ENCODE measurements at places on chromosomes 1 and 21.

- DNase-seq = no peak
These were observed 30.6 kb upstream of the JUN start for GRCh38 chr1:58814251-58815068.

DNA sequence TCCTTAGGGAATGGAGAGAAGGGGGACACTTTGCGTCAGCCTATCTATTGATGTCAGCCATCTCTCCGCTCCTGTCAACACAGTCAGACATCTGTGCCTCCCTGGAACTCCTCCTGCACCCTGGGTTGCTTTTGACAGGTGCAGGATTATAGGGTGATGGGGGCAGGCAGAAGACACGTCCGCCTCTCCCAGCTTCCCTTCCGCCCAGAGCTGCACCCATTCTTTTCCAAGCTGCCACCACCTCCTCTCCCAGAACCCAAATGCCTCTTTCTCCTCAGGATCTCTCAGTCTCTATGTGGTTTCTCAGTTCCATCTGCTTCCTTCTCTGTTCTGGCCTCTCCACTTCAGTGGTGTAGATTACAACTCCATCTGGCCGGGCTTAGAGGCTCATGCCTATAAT is 17.1 kb upstream of the KIF1B start:
- no peak for DNase-seq

GRCh38 chr1:24074817-24075589 is 36.9 kb downstream of the MYOM3 start:
- no peak for DNase-seq

DNA sequence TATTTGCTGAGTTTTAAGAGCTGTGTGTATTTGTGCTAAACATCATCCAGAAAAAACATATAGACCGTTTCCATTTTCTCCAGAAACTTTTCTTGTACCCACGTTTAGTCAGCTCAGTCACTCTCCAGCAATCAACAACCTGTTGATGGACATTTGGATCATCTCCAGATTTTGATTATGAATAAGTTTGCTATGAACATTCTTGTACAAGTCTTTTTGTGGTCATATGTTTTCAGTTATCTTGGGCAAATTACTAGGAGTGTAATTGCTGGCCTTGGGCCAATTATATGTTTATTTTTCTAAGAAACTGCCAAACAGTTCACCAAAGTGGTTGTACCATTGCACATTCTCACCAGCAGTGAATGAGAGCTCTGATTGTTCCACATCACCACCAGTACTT is 221.8 kb downstream of the CENPF start:
- DNase-seq = no peak

GRCh38 chr1:115275216-115275615 is 62.8 kb downstream of the NGF start:
- DNase-seq = no peak
